Urinary bladder (tissue), 4 donors: ENCODE measurements at places on chromosomes 5 and 9.

- no peak for DNase-seq
Observed at GRCh38 chr9:134951461-134951860, 33.7 kb upstream of the FCN1 start.

GRCh38 chr5:109482748-109483147 is 73.0 kb upstream of the PJA2 start:
- DNase-seq = no peak

DNA sequence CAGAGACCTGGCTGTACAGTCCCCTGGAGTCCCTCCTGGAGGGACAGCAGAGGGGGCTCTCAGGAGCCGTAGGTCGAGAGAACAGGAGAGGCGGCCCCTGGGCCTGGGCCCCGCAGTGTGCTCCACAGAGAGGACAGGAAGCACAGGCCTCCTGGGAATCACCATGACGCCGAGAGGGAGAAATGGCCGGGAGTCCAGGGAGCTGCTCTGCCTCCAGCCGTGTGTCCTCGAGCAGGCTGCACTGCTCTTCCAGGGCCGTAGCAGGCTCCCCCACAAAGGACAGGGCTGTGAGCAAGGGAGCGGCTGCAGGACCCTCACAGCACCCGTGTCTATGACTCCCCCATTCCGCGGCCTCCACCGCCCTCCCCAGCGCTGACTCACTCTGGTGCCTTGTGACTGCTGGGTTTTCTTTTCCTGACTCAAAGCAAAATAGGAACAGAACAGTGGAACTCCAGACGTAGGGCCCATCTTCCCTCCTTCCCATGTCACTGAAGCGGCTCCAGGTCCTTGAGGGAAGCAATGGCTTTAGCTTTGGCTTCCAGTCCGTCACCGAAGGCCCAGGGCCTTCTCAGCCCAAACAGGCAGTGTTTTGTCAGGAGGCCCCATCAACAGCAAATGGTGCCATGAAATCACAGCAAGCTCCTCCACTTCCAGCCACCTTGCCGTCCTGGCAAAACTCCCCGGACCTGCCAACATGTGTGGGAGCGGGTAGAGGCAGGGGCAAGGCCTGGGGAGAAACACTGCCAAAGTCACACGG is 114.2 kb downstream of the LHFPL2 start:
- no peak for DNase-seq

DNA sequence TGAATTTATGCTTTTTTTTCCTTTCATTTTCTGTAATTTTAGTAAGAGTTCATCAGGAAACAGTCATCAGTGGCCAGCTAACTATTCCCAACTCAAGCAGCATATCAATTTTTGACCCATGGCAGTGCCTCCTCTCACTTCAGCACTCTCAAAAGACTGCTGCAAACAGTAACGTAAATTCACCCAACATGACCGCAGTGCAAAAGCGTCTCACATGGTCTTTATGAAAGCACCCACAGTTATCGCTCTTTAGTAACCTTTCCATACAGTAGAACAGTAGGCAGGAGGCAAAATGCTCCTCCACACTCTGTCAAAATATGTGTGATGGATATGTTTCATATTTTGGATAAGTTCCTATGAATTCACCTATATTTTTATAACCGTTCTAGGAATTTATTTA is 48.6 kb downstream of the PARP8 start:
- DNase-seq = no peak

DNA sequence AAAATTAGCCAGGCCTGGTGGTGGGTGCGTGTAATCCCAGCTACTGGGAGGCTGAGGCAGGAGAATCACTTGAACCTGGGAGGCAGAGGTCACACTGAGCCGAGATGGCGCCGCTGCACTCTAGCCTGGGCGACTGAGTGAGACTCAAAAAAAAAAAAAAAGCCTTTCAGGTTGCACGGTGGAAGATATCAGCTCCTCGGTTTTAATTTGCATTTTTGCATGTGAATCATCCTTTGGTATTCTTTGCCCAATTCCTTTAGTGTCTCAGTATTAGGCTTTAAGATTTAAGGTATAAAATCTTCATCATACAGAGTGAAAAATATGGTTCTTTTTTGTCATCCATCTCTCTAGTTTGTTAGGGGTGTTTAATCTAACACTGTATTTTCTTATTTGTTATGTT is 173.6 kb upstream of the S1PR3 start:
- DNase-seq = no peak

GRCh38 chr5:32506799-32507198 is 62.3 kb upstream of the ZFR start:
- DNase-seq = no peak

- no peak for DNase-seq
Observed at GRCh38 chr5:112263469-112263868, 155.6 kb downstream of the EPB41L4A start.

- no peak for DNase-seq
Observed at GRCh38 chr9:89922099-89922498, 317.3 kb downstream of the GADD45G start.

GRCh38 chr9:95075700-95076099 is 241.8 kb downstream of the FANCC start:
- no peak for DNase-seq

- DNase-seq = no peak
Observed at GRCh38 chr5:125381290-125381689, 634.9 kb upstream of the ZNF608 start.

GRCh38 chr5:4584982-4585381 is 555.1 kb upstream of the ADAMTS16 start:
- no peak for DNase-seq

- DNase-seq = no peak
Observed at GRCh38 chr5:93100428-93100827, 480.6 kb downstream of the NR2F1-AS1 start.

DNA sequence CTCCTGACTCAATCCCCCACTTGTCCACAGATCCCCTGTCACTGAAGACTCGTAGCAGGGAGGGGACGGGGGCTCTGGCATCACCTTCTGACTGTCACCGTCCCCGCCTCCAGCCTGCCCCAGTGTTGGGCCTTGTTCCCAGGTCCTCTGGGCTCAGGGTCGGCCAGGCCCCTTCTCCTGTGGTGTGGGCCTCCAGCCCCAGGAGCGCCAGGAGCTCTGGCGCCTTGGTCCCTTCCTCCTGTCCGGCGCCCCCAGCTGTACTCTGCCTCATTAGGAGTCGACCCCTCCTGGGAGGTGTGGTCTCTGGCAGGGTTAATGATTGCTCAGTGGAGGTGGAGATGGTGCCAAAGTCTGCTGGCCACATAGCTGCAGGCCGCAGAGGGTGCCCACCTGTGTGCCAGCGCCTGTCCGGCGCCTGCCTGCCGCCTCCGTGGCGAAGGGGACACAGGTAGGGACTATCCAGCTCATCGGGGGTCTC is at the start of gene CDHR2:
CDHR2 (plus strand) TSS at position 376 of the 478 bp plus-strand sequence. CDS start 16,011 bp downstream, outside the sequence.
- no peak for DNase-seq

DNA sequence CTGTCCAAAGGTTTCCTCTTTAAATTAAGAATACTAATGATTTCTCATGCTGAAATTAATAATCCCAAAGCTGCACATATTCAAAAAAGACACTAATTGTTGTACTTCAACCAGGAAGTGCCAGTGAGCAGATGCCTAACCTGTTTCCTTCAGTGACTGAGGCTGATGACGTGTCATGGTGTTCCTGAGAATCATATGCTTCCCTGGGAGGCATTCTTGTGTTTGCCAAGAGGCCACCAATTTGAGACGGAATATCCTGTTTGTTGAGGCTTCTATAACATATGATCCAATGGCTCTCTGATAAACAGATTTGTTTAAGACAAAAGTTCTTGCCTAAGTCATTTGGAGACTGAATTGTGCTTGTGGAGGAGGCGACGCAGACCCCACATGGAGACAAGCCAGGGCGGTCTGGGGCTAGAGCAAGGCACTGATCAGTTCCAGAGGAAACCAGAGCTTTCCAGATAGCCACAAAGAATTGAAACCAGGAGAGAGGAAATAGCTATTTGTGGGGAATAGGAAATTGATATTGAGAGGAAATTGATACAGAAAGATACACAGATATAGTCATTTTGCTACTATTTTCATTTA is 66.4 kb upstream of the ZNF608 start:
- no peak for DNase-seq

- DNase-seq = no peak
Observed at GRCh38 chr9:5499889-5500398, 10.4 kb upstream of the PDCD1LG2 start.

- no peak for DNase-seq
Observed at GRCh38 chr9:93086447-93087224, 9.4 kb upstream of the CARD19 start.

DNA sequence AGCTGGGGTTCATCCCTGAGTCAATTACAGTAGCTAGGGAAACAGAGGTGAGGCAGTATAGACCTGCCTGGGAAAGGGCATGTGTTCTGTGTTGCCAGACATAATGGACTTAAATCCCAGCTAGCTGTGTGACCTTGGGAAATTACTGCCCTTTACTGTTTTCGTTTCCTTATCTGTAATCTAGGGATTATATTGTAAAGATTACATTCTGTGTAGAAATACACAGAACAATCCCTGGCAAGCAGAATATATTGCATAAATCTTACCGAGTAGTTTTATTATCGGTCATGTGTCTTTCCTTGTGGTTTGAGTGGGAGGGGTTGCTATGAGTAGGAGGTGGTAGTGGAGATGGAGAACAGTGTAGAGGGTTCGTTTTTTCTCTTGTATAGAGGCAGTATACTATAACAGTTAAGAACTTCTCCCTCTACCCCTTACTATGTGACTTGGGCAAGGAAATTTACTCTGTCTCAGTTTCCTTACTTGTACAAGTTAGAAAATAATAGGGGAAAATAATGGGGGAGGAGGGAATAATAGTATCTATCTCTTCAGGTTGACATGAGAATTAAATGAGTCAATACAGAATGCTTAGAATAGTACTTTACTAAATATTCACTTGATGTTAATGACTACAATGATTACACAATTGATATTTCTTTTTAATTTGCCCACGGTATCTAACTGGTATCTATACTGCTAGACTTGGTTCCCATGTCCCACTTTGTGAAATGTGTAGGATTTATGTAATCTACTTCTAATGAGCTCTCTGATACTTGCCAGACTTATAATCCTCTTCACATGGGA is 7.1 kb upstream of the DMXL1 start:
- DNase-seq = no peak

DNA sequence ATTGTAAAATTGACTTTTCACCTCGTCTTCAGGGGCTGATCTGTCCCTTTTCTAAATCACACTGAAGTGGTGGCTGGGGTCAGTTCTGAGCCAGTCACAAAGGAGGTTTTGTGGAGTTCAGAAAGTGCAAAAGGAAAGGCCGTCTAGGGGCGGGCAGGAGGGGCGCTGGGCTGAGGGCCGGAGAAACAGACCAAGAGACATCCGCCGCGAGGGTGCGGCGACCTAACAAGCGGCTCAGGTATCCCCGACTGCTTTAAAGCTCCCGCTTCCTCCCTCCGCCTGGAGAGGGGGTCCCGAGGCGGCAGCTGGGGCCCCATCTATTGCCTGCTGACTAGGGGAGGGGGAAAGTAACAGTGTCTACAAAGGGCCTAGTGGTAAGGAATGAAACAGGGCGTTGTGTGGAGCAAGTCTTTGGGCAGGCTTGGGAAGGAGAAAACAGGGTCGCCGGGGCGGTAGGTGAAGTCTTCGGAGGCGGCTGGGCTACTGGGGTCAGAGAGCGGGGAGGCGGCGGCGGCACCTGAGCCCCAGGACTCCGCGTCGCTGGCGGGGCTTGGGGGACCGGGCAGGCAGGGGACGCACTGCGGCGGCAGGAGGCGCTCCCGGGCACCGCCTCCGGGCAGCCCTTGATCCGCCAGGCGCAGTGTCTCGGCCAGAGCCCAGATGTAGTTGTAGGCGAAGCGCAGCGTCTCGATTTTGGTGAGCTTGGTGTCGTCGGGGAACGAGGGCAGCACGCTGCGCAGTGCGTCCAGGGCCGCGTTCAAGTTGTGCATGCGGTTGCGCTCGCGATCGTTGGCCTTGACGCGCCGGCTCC is 950 bp downstream of the NEUROG1 start:
- DNase-seq = no peak

GRCh38 chr9:91678807-91679580 is 255.4 kb upstream of the NFIL3 start:
- DNase-seq = no peak

- DNase-seq = no peak
Observed at GRCh38 chr5:144329681-144330080, 159.0 kb downstream of the KCTD16 start.

- DNase-seq = no peak
Observed at GRCh38 chr5:178797101-178797521, 62.6 kb upstream of the ZNF354B start.

- no peak for DNase-seq
Observed at GRCh38 chr9:78127279-78128225, 95.9 kb upstream of the GNAQ start.

DNA sequence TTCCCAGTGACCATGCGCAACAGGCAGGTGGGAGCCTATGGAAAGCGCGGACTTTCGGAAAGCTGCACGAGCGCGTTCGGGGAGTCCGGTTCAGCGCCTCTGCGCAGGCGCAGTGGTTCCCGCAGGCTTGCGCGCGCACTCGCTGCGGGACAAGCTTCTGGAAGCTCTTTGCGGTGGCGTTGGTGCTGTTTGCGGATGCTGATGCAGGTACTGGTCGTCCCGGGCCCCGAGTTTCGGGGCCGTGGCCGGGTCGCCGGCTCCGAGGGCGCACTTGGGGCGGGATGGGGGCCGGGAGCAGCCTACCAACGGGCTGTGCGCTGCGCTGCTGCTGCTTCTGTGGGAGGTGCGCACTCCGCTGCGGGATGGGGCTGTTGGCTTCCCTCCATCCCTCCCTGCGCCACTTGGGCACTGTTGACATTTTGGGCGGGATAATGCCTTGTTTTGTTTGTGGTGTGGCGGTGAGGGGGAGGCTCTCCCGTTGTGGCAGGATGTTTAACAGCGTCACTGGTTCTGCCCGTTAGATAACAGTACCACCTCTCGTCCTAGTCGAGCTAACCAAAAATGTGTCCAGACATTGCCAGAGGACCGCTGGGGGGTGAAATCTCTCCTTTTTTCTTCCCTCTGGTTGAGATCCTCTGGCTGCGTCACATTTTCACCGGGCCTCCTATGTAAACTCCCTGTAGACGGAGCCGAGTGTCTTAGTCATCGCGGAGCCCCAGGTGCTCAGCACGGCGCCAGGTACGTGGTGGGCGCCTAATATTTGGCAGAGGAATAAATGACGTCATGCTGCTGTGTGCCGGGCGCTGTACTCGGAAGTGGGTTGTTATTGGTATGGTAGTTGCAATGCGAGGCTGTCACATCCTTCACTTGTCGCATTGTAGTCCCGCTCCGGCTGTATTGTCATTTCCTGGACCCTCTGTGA is at the start of gene ZNF483:
ZNF483 (plus strand) TSS at position 124 of the 922 bp plus-strand sequence. CDS start 2,217 bp downstream, outside the sequence.
- DNase-seq = peak; percentile 70

- no peak for DNase-seq
Observed at GRCh38 chr5:100852051-100852450, 51.0 kb downstream of the ST8SIA4 start.

- DNase-seq = no peak
Observed at GRCh38 chr9:127197861-127198430, 66.6 kb upstream of the GARNL3 start.

DNA sequence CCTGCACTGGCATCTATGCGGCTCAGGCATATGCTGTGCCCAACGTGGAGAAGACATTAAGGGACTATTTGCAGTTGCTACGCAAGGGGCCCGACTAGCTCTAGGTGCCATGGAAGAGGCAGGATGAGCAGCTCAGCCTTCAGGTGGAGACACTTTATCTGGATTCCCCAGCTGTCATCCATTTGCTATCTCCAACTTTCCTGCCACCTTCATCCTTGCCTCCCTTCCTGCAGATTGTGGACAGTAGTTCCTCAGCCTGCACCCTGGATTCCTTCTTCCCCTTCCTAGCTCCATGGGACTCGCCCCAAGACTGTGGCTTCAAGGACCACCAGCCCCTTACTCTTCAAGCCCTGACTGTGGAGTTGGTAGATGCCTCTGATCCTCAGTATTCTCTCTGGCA is 2.0 kb downstream of the SLC35A4 start:
- no peak for DNase-seq
